Nephron progenitor cell (in vitro differentiated cells): ENCODE measurements at places on chromosomes 2 and 18.

DNA sequence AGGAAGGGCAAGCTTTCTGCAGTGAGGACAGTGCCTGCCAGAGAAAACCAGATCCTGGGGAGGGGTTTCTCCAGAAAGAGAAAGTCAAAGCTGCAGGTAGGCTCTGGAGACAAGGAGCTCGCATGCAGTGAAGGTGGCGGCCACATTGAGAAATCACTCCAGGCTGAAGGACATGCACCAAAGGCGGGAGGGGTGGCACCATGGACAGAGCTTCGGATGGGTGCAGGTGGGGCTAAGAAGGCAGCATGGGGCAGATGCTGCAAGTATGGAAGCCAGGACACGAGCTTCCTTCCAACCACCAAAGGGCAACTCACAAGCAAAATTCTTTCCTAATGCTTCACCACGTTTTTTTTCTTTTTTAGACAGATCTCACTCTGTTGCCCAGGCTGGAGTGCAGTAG lies 104.4 kb upstream of the SLC35G4 start:
- no peaks in the 10 kb centered on the region for H3K27me3 ChIP-seq
- no peak overlapping the region for H3K4me3 ChIP-seq
- H3K4me1 ChIP-seq = peaks cover 5% of the 10 kb centered on the region
- no peaks in the 10 kb centered on the region for H3K36me3 ChIP-seq

DNA sequence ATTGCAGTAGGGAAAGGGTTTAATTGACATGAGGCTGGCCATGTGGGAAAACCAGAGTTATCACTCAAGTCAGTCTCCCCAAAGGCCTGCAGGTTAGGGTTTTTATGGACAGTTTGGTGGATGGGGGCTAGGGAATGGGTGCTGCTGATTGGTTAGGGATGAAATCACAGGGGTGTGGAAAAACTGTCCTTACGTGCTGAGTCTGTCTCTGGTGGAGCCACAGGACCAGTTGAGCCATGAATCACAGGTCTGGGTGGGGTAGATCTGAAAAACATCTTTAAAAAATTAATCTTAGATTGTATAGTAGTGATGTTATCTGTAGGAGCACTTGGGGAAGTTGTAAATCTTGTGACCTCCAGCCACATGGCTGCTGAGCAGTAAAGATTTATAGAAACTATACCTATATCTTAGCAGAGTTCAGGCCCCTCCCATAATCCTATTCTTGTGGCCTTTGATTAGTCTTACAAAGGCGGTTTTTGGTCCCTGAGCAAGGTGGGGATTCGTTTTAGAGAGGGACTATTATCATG lies 139.6 kb downstream of the COMMD1 start:
- H3K27ac ChIP-seq = no peak overlapping the region
- no peaks in the 10 kb centered on the region for H3K4me1 ChIP-seq
- no peak for DNase-seq
- peaks cover 22% of the 10 kb centered on the region for H3K36me3 ChIP-seq

- H3K4me1 ChIP-seq = peaks cover 16% of the 10 kb centered on the region
- H3K27me3 ChIP-seq = no peaks in the 10 kb centered on the region
- peaks cover 6% of the 10 kb centered on the region for H3K36me3 ChIP-seq
- H3K27ac ChIP-seq = no peak overlapping the region
- no peak overlapping the region for H3K4me3 ChIP-seq
- DNase-seq = no peak
Measured at GRCh38 chr2:190562121-190562520, 27.6 kb upstream of the NEMP2 start.

GRCh38 chr2:217223222-217223930 lies 363.5 kb upstream of the TNP1 start:
- peaks cover 6% of the 10 kb centered on the region for H3K27me3 ChIP-seq
- H3K27ac ChIP-seq = no peak overlapping the region
- no peak overlapping the region for H3K4me3 ChIP-seq
- no peak for DNase-seq
- no peaks in the 10 kb centered on the region for H3K36me3 ChIP-seq

- peak; percentile 64 for DNase-seq
- no peaks in the 10 kb centered on the region for H3K27me3 ChIP-seq
Measured at GRCh38 chr2:186590350-186590758, 498 bp downstream of the ITGAV start.
